ENCODE measurements at places on chromosomes 4 and X. TPM values are rescaled to one million over a fixed set of nuclear protein-coding genes. Genes with fewer than 3 reads are reported as not detected.

TRAM1L1 gene
- total RNA-seq = not detected

ADH7 gene
- total RNA-seq = not detected

MAGEB17 gene
- not detected for total RNA-seq

RHOXF1 gene
- not detected for total RNA-seq

GYPE gene
- not detected for total RNA-seq

ZNF185 gene
- 2.1 TPM for total RNA-seq

IBSP gene
- not detected for total RNA-seq

TLR3 gene
- total RNA-seq = not detected

LRIT3 gene
- total RNA-seq = 0.19 TPM

RAI2 gene
- total RNA-seq = 0.39 TPM

NEUROG2 gene
- total RNA-seq = 0.11 TPM

APLN gene
- 1.9 TPM for total RNA-seq

MXRA5 gene
- not detected for total RNA-seq

PHOX2B gene
- not detected for total RNA-seq

GRPR gene
- total RNA-seq = not detected

GSPT2 gene
- total RNA-seq = 11.6 TPM

STOX2 gene
- not detected for total RNA-seq

VEGFD gene
- total RNA-seq = not detected

SERTM2 gene
- not detected for total RNA-seq

ZDHHC15 gene
- total RNA-seq = 0.23 TPM

PCDH7 gene
- total RNA-seq = not detected

ANKRD50 gene
- total RNA-seq = 0.42 TPM

MAGEA2 gene
- total RNA-seq = not detected

SYTL4 gene
- total RNA-seq = not detected

PDGFC gene
- not detected for total RNA-seq

SPRY1 gene
- total RNA-seq = 51.2 TPM

PNMA5 gene
- total RNA-seq = not detected

CCDC120 gene
- 3.6 TPM for total RNA-seq

SLIT2 gene
- not detected for total RNA-seq

GUCY2F gene
- not detected for total RNA-seq

NSG1 gene
- 5.3 TPM for total RNA-seq

TEX11 gene
- total RNA-seq = not detected

HPGDS gene
- not detected for total RNA-seq

CYBB gene
- total RNA-seq = not detected

All from activated CD4-positive, alpha-beta T cell treated with anti-CD3 and anti-CD28 coated beads for 36 hours (primary cell).